Tibial nerve (tissue), 4 donors: ENCODE measurements at places on chromosomes 11 and 22. TPM values are rescaled to one million over a fixed set of nuclear protein-coding genes. Genes with fewer than 3 reads are reported as not detected.
A peak's percentile ranks its signal among the peaks of the same experiment; 100 is the strongest.

GRCh38 chr11:63869171-63869591 lies 30.3 kb downstream of the MARK2 start:
- DNase-seq = no peak

DNA sequence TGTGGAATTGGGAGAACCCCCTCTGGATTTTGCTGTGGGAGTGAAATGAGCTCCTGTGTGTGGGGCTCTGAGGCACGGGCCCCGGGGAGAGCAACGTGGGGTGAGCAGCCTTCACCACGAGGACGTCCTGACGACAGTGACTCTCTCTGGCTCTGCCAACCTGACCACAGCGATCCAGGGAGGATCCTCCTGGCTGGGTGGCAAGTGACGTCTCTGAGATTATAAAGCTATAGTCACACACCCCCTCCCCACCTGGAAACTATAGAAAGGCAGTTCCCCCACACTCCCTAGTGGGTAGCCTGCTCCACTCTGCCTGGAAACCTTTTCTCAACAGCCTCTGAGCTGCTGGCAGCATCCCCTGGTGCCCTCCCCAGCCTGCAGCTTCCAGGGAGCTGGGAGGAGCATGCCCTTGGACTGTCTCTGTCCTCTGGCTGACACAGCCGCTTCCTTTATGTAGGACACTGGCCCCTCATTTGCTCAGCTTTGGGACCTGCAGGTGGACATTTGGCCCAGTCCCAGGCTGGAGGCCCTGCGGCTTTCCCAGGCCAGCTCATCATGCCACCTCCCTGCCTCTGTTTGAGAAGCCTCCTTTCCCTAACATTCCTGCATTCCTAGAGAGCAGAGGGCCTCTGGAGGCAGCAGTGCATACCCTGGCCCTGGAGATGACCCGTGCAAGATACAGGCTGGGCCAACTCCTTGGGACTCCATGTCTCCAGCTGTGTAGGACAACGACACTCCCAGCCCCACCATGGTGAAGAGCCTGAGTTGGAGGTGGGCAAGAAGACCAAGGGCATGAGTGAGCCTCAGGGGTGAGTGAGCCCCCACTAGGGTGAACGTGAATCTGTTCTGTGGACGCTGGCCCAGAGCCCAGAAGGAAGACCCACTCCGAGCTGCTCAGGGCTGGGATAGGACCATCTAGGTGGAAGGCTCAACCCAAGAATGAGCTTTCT lies 314.0 kb downstream of the NTM start:
- no peak for DNase-seq

DNA sequence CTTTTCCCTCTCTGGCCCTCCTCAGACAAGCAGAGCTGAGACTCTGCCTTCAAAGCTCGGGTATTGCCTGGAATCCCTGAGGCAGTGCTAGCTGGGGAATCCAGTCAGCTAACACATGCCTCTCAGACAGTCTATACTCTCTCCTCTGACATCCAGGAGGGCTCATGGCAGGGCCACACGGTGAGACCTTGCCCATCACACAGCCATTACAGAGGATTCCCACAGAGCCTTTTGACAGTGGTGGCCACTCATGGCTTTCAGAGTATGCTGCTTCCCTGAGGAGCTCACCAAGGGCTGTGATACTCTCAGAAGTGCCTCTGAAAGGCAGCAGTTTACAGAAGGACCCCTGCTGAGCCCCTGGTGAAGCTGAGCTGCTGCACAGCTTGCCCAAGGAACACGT lies 165.3 kb downstream of the RRAS2 start:
- DNase-seq = no peak

GRCh38 chr11:95266751-95267374 lies 35.9 kb upstream of the SESN3 start:
- DNase-seq = peak; percentile 14

DNA sequence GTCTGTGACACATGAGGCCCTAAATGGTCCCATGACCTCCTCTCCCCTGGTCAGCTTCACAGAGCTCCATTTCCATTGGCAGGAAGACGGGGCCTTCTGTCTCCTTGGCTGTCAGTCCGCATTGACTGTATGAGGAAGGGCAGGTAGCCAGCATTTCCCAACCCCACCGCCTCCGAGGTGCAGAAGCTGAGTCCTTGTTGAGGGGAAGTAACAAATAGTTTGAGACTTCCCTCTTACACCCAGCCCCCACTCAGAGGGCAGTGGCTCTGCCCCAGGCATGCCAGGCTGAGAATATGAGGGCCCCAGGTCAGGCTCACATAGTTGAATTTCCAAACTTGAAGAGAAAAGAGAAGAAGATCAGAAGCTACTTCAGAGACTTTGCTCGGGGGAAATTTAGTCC lies 611.1 kb downstream of the BRD1 start:
- DNase-seq = no peak

Gene DYNC2H1
- 37.8 TPM for total RNA-seq

Gene ZP1
- not detected for total RNA-seq

Gene PANX3
- total RNA-seq = not detected
